Activated T-helper 9 cell treated with anti-CD3 and anti-CD28 coated beads, Interleukin-2, amount 50 U/mL, for 16 hours (primary cell): ENCODE measurements at places on chromosomes 16 and 17.

GRCh38 chr17:73027130-73027741, 65.3 kb downstream of the SLC39A11 start:
- DNase-seq = no peak

DNA sequence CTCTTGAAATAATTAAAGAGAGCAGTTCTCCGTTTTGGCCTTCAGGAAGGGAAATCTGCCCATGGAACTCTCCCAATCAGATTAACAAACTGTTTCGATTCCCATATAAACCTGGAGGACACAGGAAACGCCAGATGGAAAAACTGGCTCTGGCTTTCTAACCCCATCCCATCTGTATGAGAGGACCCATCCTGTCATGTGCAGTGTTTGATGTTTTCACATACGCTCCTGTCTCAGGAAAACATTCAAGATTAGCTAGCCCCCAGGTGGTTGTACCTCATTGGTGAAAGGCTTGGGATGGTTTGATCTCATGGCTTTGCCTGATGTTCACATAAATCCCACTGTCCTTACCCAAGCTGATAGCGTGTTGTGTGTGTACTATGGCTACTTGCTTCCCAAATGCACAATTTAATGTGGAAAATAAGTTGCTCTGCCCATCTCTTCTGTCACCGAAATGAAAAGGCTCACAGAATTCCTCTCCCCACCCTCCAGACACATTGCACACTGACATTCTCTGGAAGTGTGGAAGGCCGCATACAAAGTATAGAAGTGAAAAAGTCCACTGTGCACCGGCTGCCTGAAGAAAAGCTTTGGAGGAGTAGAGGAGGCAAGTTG, 18.2 kb upstream of the ERN1 start:
- DNase-seq = no peak

DNA sequence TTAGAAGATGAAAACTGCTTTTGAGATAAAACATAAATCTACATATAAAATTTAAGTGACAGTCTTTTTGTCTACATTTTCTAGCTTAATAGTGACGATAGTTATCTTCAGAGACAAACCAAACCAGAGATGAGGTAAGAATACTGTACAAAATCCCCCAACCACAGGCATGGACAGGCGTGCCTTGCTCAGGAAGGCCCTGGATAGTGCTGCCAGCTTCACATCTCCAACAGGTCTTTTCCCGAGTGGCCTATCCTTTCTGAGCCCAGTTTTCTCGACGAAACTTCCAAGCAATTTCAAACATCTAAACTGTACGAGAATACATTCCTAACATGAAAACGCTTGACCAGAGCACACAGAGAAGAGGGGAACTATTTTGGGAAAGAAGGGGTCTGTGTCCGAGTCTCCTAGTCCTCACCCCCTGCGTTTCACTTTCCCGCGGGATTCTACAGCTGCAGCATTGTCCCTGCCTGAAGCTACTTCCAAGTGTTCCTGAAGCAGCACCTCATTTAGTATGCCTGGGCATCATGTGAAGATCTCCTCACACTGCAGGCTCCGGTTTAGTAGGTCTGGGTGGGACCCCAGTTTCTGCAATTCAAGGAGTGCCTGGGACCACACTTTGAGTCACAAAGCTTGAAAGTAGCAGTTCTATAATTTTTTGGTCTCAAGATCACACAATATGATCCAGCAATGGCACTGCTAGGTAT, 37.8 kb downstream of the GNA13 start:
- no peak for DNase-seq

DNA sequence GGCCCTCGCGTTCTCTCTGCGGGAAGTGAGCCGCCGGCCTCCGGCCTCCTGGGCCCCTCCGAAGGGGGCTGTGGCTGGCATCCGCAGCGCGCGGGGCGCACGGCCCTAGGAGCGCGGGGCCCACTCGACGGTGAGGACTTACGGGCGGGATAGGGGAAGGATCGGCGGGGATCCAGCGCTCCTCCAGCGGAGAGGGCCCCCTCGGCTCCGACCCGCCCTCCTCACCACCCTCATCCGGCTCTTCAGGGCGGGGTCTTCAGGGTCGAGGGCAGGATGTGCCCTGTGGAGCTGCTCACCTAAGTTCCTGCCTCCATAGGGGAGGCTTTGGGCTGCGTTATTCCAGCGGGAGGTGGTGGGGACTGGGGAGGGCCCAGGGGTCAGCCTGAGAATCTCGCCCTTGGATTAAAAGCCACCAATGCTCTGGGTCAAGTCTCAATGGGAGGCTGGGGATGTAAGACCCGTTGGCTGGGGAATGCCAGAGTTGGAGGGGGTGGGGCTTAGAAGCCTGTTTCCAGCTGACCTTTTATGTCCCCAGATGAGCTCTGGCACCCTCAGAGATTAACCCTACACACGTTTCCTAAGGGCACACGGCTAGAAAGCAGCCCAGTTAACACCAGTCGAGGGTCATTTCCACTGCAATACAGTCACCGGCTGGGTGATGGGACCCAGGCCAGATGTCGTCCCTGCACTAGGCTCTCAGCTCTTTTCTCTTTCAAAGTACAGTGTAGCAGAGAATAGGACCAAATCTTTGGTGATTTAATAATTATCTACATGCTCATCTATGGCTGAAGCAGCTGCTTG, 13.4 kb downstream of the TBX2 start:
- DNase-seq = no peak

- no peak for DNase-seq
Observed at GRCh38 chr16:80788027-80788426, 16.4 kb downstream of the CDYL2 start.

DNA sequence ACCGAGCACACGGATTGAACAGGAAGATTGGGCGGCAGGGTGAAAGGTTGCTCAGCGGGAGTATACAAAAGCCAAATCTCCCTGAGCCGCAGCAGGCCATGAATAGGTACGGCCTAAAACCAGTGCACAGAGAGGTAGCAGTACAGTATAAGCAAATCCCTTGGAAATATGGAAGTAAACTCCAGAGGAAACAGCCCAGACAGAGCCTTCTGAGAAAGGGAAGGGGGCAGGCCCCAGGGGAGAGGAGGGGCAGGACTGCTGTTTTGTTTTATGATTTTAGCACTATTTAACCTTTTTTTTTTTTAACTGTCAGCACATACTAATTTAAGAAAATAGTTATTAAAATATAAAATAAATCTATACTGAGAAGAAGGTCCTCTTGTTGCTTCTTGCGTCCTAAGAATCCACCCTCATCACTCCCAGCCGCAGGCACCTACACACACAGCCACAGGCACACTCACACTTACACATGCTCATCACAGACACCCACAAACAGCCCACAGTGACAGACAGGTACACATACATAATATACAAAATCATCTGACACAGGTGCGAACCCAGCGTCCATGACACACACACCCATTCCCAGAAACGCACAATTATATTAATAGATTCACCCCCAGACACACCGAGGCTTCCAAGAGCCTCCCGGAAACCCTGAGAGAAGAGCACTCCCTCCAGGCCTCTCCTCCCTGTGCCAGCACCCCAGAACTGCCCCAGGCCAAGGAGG, 12.8 kb downstream of the PLXDC1 start:
- DNase-seq = no peak

DNA sequence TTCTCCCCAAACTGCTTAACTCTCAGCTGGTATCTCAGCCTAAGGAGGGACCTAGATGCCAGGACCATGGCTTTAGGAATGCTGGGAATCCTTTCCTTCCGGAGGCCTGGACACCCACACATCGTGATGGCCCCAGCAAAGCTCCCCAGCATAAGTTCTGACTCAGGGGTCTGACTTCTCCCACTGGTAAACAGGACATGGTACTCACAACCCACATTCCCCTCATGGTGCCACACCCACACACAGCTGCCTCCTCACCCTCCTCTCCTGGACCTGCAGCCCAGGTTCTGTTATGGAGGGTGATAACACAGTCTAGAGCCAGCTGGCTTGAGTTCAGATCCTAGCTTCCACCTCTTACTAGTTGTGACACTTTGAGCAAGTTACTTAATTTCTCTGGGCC, 719 bp upstream of the RNF227 start:
- DNase-seq = no peak

- peak; percentile 54 for DNase-seq
Observed at GRCh38 chr17:82238472-82239201, 9.8 kb downstream of the SLC16A3 start.

DNA sequence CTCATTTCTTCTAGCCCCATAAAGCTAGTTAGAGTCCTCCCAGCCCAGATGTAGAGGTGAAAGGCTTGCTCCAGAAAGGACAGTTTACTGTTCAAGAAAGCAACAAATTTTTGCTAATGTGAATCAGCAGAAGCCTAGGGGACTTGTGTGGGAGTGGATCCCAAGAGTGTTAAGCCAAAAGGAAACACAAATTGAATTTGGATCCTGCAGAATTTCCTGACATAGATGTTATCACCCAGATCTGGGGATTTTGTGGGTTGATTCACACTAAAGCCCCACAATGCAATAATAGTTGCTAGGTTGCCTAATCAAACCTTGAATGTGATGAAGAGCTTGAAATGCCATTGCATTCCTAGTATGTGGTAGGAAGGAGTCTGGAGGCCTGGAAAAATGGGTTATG, 135.2 kb upstream of the HS3ST3A1 start:
- DNase-seq = no peak

- no peak for DNase-seq
Observed at GRCh38 chr17:29726715-29727252, 104.1 kb upstream of the CORO6 start.

DNA sequence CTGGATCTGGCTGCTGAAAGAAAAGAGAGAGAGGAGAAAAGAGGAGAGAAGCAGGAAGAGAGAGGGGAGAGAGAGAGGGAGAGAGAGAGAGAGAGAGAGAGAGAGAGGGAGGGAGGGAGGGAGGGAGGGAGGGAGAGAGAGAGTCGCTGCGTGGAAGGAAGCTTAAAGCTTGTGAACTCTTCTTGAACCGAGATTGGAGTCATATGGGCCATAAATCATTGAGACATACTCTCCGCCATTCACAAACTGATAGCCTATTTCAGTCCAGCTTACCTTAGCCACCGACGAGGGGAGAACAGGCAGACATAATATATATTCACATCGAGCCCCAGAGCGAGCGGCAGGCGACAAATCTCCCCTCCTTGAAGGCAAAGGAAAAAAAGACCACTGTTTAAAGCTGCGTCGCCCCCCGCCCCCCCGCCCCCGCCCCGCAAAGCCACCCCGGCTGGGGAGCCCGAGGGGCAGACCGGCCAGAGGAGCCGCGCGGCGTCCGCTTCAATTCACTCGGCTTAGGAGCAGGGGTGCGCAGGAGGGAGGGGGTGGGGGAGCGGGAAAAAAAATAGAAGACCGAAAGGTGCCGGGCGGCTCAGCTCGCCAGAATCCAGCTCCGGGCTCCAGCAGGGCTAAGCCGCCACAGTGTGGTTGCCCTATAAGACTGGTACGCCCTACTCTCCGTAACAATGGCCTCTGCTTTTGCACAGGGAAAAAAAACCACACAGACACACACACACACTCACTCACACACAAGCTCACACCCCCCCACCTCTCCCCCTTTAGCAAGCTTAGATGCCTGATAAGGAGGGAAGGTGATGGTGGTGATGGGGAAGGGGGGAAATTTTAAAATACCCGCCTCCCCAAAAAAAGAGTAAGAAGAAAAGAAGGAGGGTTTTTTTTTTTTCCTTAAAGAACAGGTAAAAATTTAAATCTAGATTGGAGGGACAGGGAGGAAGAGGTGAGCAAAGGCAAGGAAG, 10.6 kb upstream of the HOXB2 start:
- DNase-seq = no peak

GRCh38 chr16:28587386-28587785, 9.5 kb downstream of the SULT1A2 start:
- DNase-seq = no peak

- DNase-seq = no peak
Observed at GRCh38 chr17:68790931-68791330, 164.3 kb downstream of the ABCA8 start.

GRCh38 chr16:56422896-56423441, 2.4 kb downstream of the AMFR start:
- DNase-seq = no peak

GRCh38 chr16:13866073-13866472, 53.9 kb upstream of the ERCC4 start:
- DNase-seq = no peak

- DNase-seq = no peak
Observed at GRCh38 chr17:36463916-36464764, 22.3 kb upstream of the ZNHIT3 start.

GRCh38 chr17:45789874-45790273, 5.8 kb downstream of the CRHR1 start:
- DNase-seq = no peak

GRCh38 chr16:56198006-56198754, 6.9 kb downstream of the GNAO1 start:
- DNase-seq = no peak

DNA sequence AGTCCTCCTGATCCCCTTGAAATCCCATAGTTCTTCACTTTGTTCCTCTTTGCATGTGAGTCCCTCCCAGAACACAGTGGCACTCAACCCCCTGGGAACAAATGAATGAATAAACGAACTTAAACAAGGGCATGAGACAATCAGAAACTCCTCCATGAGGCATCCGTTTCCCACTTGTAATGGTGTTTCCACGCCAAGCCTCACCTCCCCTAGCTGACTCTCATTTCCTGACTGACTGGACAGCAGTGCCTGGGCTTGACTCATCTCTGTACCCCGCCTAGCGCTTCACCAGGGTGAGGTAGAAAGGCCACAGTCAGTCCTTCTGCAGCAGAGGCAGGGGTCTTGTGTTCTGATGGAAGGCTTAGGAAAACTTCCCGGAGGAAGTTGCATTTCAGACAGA, 14.2 kb downstream of the KIF1C start:
- no peak for DNase-seq
